ENCODE measurements at places on chromosomes 13 and 19.

- DNase-seq: no peak
Observed at GRCh38 chr19:28618504-28618903, 594.4 kb downstream of the UQCRFS1 start.

GRCh38 chr13:99384468-99384867 is 77.3 kb upstream of the GPR183 start:
- no peak for DNase-seq

DNA sequence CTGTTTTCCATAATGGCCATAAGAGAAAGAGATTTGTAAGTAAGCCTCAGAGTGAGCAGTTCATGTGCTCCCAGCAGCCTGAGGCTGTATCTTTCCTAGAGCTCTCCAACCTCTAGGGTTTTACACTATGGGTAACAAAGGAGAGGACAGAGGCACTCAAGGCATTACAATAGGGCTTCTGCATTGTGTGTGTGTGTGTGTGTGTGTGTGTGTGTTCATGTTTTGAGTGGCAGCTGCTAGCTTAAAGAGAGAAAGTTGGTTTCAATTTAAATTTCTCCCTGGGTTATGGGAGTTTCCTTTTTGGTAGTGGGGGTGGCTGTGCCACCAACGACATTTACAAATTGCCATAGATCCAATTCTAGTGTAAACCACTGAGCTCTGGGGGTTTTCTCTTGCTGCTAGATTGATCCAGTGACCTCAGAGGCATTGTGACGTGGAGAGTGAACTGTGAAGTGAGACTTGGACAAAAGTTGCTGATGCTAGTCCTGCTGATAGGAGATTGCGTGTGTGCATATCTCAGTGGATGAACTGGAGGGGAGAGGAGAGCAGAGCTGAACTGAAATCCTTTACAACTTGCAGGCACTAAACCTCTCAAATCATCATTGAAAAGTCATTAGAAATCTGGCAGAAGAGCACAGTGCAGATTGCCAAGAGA is 67.2 kb upstream of the OLFM4 start:
- no peak for DNase-seq

GRCh38 chr13:45907503-45907902 is 56.0 kb upstream of the SIAH3 start:
- DNase-seq: no peak

DNA sequence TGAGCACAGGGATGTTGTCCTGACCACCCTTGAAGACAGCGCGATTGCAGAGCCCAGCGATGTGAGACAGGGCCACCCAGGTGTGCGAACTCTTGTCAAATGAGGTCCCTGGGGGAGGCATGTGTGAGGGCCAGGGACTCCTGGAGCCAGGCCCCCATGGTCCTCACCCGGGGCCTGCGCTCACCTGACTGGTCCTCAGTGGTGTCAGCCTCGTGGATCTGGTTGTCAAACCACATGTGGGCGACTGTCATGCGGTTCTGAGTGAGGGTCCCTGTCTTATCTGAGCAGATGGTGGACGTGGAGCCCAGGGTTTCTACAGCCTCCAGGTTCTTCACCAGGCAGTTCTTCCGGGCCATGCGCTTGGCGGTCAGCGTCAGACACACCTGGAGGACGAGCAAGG is 12.3 kb downstream of the ATP1A3 start:
- DNase-seq: no peak

- DNase-seq: no peak
Observed at GRCh38 chr13:111903143-111903542, 163.8 kb upstream of the SOX1 start.

DNA sequence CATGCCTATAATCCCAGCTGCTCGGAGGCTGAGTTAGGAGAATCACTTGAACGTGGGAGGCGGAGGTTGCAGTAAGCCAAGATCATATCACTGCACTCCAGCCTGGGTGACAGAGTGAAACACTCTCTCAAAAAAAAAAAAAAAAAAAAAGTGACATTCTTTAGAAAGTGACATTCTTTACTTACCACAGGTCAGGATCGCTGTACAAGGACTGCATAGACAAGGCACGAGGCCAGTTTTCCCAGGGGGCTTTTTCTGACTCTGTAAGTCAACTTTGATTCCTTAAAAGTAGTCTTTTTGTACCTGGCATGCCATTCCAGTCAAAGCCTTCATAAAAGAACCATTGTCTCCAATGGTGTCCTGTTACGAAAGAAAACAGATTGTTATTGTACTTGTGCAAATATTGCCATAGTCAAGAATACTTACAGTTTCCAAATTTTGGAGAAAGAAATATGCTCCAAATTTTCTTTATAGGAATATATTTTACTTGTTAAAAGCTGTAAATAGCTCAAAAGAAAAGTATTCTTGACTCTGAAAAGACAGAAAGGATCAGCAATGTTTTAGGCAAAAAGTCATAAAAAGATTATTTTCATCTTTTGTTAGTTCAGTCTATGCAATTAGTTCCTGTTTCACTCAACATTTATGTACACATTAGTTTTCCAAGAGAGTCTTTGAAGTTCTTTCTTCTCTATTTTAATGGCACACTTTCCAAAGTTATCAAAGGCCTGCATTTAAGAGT is 39.3 kb downstream of the CEACAM1 start:
- DNase-seq: no peak

DNA sequence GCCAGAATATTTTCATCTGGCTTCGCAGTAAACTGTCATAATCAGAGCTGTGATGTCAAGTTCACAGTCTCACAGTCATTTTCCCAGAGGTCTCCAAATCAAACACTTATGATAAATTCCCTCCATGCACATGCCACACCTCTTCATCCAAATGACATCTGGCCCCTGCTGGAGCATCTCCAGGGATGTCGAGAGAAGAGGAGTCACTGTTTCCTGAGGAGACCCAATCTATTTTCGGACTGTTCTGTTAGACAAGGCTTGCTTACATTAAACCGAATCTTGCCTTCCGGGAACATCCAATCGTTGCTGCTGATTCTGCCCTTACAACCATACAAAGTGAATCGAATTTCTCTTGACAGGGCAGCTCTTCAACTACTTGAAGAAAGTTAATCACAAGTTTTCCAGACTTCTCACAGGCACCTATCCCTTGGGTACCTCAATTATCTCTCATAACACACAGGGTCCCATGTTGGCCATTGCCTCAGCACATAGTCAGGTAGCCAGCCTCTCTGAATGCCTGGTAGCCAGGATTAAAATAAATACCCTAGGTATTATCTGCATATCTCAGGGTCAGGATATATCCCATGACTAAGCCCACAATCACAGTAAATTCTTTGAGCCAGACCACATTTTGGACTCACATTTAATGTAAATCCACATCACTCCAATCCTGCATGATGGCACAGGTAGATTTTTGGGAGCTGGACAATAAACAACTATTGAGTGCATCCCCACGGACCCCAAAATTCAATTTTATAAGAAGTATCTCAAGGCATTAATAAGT is 182.5 kb downstream of the ABCC4 start:
- no peak for DNase-seq

GRCh38 chr19:30878495-30878894 is 470.7 kb downstream of the TSHZ3 start:
- no peak for DNase-seq

GRCh38 chr13:110533771-110534670 is 27.5 kb downstream of the RAB20 start:
- no peak for DNase-seq

GRCh38 chr13:95388420-95389079 is 87.3 kb upstream of the ABCC4 start:
- DNase-seq: no peak

GRCh38 chr19:20664901-20665781 is 3.8 kb upstream of the ZNF626 start:
- DNase-seq: no peak

GRCh38 chr13:40604135-40604534 is 62.3 kb downstream of the FOXO1 start:
- no peak for DNase-seq
